Ovary (tissue), 10 donors: ENCODE measurements at places on chromosomes 11 and 22. TPM values are rescaled to one million over a fixed set of nuclear protein-coding genes. Genes with fewer than 3 reads are reported as not detected.

GRCh38 chr11:122137078-122137793, 21.2 kb upstream of the BLID start:
- no peak for DNase-seq

- no peak for DNase-seq
Observed at GRCh38 chr11:124591430-124591829, 19.8 kb upstream of the PANX3 start.

DNA sequence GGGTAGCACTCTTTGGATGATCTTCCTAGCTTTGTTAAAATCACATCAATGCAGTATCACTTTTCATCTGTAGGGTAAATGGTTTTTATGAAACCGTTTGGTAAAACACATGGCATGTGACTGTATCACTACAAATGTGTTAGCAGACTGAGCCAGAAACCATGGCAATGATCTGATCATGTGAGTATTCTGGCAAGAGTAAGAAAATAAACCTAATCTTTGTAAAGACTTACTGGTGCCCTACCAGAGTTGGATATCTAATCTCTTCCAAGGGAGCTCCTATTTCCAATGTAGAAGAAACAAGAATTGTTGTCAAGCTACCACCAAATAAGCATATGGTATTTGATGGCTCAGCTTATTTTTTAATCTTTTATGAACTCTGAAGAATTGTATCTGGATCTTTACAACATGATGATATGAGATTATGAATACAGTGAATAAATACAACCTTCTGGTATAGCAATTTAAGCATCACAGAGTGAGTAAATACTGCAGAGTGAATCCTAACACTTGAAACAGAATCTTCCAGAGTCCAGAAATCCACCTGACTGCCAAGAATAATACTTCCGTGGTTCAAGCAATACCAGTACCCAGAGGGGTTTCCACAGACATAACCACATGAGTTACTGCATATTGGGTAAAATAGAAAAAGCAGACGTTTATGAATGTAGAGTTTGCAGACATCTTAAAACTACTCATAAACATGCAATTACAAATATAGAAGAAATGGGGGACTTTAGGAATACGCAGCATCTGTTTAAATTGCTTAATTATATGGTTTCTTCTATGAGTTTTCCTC, 238.8 kb downstream of the TTC28 start:
- DNase-seq: no peak

DNA sequence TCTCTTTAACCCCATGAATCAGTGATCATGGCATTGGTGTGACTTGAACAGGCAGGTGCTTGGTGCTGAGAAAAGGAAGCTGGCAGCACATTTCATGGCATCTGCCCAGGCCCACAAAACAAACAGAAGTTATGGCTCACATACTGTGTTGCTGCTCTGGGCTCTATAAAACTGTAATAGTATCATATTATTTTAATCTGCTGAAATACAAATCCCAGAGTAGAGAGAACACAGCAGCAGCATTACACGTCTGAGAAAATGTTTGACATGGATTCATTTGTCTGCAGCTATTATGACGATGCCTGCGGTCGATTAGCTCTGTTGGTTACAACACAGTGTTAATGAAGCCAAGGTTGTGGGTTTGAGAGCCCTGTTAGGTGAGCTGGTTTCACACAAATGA, 80.8 kb downstream of the ALX4 start:
- no peak for DNase-seq

DNA sequence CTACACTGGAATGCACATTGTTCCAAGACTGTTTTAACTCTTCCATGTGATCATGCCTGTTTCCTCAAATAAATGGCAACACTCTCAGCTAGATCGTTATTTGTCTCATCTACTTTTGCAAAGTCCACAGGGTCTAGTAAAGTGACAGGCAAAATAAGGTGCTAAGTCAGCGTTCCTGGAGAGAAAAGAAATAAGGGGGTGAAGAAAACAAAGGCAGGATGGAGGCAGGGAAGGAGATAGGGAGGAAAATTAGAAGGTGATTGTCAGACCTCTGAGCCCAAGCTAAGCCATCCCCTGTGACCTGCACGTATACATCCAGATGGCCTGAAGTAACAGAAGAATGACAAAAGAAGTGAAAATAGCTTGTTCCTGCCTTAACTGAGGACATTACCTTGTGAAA, 132.1 kb downstream of the RAB38 start:
- no peak for DNase-seq

- DNase-seq: no peak
Observed at GRCh38 chr11:26231252-26231661, 100.7 kb upstream of the ANO3 start.

DNA sequence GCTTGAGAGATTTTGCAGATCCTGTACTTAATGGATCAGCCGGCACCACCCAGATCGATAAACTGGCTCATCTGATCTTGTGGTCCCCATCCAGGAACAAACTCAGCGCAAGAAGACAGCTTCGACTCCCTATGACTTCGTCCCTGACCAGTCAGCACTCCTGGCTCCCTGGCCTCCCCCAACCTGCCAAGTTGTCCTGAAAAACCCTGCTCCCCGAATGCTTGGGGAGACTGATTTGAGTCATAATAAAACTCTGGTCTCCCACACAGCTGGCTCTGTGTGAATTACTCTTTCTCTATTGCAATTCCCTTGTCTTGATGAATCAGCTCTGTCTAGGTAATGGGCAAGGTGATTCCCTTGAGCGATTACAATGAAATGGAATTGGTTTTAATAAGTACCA, 29.5 kb downstream of the OR2AG2 start:
- DNase-seq: no peak

GRCh38 chr22:48779211-48779643, 1048.4 kb downstream of the BRD1 start:
- no peak for DNase-seq

- DNase-seq: no peak
Observed at GRCh38 chr11:128297091-128297651, 290.2 kb downstream of the ETS1 start.

Gene KREMEN1
- 15.4 TPM for polyA plus RNA-seq

Gene KRTAP5-9
- not detected for polyA plus RNA-seq

Gene VSIG2
- 0.30 TPM for polyA plus RNA-seq
